Stimulated activated CD8-positive, alpha-beta memory T cell treated with anti-CD3 and anti-CD28 coated beads, Interleukin-2, amount 100 ng/mL, for 1 hour (primary cell): ENCODE measurements at places on chromosomes 2 and 18.

GRCh38 chr2:88852753-88853402 lies 161.4 kb downstream of the RPIA start:
- DNase-seq: no peak

DNA sequence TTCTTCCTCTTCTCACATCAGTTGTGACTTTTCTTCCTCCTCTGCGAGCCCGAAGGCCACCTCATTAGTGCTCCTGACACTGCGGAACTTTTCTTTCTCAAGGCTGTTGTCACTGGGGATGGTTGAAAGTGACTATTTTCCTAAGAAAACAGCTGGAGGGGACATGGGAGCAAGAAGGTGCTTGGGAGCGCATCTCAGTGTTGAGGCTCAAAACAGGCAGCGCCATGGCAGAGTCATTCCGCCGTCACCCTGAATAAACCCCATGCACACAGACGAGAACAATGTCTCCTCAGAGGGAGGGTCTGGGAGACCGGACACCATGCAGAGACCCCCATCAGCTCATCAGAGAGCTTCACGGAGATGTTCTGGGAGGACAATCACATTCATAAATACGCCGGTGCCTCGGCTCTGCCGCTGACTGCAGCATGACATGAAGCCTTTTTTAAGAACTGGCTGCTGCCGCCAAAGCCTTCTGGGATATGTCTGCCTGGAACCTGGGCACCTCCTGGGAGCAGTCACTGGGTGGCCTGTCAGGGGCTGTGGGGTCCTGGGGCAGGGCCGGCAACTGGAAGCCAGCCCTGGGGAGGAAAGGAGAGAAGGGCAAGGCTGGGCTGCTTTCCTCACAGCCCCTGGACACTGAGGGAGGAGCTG lies 19.2 kb downstream of the ATOH8 start:
- no peak for DNase-seq

DNA sequence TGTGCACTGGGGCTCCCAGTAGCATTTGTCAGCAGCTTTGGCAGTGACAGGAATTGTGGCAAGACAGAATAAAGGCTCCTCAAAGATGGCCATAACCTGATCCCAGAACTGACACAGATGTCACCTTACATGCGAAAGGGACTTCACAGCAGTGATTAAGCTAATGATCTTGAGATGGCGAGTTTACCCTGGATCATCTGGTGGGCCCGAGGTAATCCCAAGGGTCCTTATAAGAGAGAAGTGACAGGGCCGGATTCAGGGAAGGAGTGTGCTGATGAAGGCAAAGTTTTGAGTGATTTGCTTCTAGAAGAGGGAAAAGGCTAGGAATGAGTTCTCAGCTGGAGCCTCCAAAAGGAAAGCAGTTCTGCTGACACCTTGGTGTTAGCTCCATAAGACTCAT lies 333.9 kb downstream of the LPIN1 start:
- no peak for DNase-seq

DNA sequence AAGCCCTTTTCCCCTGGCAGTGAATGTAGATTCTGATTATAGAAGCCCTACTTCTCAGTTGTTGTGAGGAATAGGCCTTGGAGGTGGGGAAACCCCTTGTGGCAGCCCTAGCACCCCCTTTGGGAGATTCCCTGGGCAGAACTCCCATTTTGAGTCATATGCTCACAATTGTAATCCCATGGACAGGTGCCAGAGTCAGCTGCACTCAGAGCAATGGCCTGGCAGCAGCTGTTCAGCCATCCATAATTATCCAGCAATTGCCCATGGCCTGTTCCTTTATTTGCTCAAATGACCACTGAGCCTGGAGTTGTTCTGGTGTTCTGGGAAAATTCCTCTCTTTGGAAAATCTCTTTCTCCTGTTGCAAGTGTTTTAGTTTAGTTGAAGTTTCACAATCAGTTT lies 71.7 kb downstream of the PTRHD1 start:
- no peak for DNase-seq

GRCh38 chr2:37526323-37526722 lies 145.1 kb downstream of the CDC42EP3 start:
- no peak for DNase-seq

- no peak for DNase-seq
Observed at GRCh38 chr2:85419009-85419675, 628 bp downstream of the SH2D6 start.

DNA sequence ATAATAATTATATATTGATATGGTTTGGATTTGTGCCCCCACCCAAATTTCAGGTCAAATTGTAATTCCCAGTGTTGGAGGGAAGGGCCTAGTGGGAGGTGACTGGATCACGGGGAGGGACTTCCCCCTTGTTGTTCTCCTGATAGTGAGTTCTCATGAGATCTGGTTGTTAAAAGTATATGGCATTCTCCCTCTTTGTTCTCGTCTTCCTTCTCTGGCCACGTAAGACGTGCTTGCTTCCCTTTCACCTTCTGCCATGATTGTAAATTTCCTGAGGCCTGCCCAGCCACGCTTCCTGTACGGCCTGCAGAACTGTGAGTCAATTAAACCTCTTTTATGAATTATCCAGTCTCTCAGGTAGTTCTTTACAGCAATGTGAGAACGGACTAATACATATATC lies 88.3 kb downstream of the ROCK2 start:
- no peak for DNase-seq

GRCh38 chr2:10493634-10494281 lies 45.6 kb upstream of the ODC1 start:
- DNase-seq: peak; percentile 65

DNA sequence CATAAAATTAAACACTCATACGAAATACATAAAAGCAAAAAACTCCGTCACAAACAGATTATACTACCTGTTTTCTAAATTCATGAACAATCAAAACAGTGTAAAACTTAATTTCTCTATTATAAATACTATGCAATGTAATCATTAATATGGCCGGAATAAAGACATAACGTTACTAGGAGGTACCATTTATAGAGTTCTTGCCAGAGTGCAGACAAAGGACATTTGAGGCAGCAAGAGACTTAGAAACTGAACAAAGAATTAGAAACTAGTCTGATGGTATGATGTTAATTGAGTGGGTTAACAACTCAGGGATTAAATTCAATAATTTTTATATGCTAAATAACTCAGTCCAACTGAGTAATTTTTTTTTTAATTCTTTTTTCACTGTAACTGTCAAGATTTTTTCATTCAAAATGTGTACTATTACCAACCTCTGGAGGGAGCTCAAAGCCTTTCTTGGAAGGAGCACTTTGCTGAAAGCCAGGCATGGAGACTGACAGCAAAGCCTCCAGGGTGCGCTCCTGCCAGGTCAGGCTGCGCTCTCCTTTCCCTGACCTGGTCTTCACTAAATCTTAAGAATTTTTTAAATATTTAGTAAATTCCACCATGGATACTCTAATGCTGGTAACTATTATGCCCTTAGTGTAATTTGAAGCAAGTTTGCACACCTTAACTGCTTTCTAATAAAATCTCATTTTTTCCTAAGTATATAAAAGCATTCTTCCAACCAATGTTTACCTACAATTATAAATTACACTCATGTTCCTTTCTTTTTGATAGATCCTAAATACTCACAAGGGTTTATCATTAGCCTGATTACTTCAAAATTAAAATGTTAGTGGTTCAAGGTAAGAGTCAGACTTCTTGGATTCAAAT lies 34.1 kb downstream of the WDR35 start:
- DNase-seq: no peak

DNA sequence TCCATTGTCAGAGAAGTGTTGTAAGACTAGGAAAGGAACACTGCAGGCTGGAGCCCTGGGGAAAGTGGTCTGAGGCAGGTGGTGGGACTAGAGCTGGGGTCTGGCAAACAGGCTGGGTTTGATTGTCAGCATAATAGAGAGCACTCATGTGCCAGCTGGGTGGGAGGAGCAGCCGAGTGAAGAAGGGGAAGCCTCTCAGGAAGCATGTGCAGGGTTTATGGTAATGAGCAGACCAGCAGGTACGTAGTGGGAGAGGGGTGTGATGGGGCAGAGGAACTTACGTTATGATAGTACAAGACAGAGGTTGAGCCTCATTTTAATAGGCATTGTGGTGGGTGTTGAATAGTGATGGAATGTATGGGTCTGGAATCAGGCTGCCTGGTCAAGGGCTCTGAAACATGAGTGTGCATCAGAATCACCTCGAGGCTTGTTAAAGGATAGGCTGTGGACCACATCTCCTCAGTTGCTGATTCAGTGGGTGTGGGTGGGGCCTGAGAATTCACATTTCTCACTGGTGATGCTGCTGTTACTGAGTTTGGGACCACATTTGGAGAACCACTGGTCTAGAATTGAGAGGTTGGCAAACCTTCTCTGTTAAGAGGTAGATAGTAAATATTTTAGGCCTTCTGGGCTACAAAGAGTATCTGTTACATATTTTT lies 1.7 kb upstream of the MGAT5 start:
- DNase-seq: no peak

DNA sequence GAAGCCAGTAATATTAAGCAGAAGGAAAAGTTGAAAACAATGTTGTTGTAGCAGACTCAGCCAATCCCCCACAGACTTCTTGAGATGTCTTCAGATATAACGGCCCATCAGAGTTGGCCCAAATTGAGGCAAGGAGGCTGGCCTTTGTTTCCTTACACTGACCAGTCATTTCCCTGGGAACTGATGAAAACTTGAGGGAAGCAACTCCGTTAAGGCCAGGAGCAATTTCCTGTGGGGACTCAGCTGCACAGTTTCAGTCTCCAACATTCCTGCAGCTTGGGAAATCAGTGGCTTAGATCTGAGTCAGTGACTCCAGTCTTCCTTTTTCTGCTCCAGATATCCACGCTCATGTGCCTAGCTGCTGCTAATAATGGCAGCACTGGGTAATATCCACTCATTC lies 75.7 kb downstream of the FTCDNL1 start:
- DNase-seq: no peak
